ENCODE measurements at places on chromosomes 5 and 9. TPM values are rescaled to one million over a fixed set of nuclear protein-coding genes. Genes with fewer than 3 reads are reported as not detected.

DNA sequence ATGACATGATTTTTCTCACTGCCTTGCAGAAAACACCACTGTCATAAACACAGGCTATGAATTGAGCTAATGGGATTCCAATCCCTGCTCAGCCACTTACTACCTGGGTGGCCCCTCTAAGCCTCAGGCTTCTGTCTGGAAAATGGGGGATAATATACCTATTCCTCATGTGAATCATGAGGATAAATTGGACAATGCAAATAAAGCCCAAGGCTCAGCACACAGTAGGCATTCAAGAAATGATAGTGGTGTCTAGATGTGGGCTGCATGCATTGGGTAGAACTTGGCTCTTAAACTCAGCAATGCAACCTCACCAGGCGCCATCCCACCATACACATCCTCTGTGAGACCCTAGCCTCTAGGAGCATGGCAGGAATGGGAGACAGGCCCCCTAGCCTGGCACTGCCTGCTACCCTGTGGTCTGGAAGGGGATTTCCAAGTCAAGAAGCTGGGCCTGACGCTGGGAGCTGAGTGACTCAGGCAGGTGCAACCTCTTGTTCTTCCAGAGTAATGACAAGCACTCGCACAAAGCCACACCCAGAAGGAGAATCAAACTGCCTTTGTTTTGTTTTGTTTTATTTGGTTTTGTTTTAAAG lies 2.3 kb upstream of the TNIP1 start:
- DNase-seq, result peak; percentile 97

GRCh38 chr9:92963831-92964606 lies 16.7 kb downstream of the FGD3 start:
- no peak for DNase-seq

GRCh38 chr5:172593721-172594235 lies 47.3 kb upstream of the NEURL1B start:
- DNase-seq, result no peak

DNA sequence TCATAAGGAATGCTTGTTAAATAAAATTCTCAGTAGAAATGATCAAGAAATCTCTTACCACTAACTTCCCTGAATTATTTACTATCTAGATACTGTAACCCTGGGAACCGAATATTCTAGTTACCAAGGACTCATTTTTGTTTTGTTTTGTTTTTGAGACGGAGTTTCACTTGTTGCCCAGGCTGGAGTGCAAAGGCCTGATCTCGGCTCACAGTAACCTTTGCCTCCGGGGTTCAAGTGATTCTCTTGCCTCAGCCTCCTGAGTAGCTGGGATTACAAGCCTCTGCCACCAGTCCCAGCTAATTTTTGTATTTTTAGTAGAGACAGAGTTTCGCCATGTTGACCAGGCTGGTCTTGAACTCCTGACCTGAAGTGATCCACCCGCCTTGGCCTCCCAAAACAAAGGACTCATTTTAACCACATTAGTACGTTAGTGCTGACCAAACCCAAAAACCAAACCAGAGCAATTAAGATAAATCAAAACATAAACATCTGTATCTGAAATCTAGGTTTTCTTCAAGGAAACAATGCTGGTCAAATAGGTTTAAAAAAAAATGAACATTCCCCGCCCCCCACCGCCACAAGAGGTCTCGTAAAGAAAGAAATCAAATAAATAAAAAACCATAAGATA lies 3.7 kb downstream of the TXN start:
- DNase-seq, result peak; percentile 54

GRCh38 chr5:79256563-79256962 lies 20.6 kb downstream of the JMY start:
- DNase-seq, result no peak

DNA sequence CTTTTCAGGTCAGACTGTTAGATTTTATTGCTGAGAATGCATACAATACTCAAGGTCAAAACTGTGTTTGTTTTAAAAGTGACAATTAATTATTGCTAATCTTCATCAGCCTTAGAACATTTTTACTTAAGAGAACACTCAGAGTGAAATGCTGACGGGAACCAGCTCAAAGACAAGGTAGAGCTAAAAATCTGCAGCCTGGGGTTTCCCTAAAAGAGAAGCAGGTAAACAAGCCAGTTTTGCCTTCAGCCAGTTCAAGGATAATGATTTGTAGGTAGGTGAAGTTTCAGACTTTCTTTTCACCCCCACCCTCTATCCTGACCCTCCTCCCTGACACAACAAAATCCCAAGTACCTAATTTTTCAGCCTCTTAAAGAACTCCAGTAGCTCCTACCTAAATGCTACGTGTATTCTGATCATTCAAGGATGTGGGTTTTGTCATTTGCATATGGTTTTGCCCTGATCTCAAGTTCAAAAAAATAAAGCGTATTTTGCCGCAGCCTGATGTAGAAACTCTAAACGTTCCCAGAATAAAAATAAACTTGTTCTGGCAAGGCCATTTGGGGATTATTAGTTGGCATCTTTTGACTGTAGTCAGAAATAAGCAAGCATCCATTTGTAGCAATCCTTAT lies 407.2 kb downstream of the EFNA5 start:
- no peak for DNase-seq

DNA sequence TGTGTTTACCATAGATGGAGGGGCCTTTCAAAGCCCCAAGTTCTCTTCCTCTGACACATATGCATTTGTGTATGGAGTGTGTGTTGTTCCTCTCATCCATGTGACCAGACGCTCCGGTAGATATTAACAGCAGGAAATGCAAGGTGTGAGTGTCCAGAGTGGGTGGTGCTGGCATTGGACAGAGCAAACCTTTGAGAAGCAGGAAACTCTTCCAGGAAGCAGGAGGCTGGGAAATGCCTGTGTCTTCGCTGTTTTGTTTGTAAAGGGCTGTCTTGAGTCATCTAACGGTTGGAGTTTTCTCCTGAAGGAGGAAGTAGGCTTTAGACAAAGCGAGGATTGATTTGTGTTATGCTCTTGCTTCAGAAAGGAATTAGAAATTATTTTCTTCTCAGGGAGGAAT lies 370.9 kb downstream of the PLK2 start:
- DNase-seq, result no peak

GRCh38 chr5:1686016-1686802 lies 113.4 kb downstream of the MRPL36 start:
- DNase-seq, result no peak

DNA sequence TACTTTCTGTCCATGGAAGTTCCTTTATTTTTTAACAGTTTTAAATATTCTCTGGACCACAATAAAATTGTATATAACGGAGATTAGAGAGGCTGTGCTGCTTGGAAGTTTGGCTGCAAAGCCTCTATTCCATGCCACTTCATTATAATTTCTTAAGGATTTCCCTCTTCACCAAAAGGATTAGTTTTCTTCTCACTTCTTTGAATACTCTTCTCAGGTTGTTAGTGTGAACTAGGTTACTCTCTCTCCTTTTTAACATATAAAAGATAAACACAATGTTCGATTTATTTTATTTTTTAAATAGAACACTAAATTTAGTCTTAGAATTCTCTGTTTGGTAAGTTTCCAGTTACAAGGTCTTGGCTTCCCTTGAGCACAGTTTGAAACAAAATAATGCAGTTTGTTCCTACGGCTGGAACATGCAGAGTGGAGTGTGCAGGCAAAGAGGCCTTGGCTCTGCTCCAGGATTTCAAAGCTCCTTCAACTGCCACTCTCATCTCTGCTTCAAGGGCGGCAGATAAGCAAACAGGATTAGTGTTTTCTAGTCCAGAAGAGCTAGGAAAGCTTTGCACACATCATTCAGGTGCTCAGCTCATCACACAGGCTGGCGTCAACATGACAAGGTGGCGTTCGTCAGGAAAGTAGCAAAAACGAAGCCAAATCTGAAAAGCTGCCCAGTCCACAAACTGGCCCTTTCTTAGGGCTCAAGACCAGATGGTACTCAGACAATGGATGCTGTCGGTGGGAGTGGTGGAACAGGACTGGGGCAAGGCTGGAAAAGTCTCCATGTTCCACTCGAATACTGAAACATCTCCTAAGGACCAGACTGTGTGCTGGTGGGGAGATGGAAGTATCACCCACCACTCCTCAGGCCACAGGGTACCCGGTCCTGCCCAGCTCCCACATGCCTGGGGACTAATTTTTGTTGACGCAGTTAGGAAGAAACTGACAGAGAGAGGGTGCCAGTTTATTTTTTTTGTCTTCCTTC lies 286.6 kb downstream of the CRB2 start:
- DNase-seq, result peak; percentile 16

DNA sequence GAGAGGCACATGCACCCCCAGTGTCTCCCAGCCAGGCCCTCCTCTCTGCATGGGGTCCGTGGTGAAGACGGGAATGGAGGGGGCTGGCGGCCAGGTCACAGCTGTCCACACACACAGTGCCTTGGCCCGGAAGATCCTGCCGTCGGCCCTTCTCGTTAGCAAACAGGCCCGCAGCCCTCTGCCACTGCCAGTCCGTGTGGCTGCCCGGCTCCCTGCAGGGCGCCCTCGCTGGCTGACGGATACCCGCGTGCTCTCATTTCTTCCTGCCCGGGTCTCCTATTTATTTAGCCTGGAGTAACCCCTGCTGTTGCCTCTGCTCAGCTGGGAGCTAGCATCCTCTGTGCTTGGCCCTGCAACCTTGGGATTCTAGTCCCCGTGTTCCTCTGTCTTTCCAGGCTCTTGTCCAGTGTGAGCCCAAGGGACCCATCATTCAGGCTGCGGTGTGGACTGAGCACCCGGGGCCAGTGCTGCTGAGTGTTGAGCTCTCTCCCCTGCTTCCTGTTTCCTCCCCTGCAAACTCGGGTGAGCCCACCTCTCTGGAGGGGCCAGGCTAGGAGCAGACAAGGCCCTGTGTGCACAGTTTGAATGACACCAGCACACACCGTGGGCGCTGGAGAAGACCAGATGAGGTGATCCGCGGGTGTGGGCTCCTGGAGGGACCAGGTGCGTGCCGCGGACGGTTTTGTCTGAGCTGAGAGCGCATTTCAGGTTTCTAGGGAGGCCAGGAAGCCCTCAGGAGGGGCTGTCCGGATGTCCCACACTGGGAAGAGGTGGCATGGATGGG lies 14.6 kb upstream of the RNU6ATAC start:
- no peak for DNase-seq

DNA sequence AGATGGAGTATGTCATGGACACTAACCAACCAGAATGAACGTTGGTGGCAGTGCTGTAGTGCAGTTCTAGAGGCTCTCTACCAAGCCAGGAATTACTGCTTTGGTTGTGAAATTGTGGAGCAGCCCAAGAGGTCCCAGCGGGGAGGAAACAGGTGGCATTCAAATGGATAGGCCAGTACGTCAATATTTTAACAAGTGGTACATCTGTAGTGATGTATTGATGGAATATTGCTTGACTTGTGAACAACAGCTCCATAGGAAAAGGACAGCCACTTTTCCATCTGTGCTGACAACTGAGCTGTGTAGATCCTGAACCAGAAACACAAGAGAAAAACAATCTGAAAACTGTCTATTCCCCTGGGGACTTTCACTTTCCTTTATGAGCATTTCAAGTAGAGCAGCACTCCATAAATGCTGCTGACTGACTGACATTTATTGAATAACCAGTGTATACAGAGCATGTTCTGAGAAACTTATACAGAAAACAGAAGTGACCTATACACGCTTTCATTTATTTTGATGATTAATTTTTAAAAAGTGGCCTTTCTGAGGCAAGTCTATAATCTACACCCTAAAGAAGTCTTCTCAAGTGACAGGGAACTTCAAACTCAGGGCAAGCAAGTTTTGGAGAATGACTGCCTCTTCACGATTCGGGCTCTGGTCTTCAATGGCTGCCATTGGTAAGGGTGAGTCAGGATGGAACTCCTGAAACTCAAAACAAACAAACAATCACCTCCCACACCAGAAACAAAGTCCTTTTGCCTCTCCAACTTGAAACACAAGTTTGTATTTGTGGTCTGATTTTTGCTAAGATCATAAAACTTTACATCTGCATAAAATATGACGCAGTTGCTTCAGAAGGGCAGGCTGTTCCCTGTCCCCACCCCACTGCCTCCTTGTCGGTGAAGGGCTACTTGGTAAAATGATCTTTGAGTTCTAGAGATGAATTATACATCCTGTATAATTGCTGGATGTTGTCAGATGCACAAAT lies 362.4 kb downstream of the NDUFS4 start:
- no peak for DNase-seq

- no peak for DNase-seq
Observed at GRCh38 chr5:94217216-94217615, 401.2 kb downstream of the KIAA0825 start.

DNA sequence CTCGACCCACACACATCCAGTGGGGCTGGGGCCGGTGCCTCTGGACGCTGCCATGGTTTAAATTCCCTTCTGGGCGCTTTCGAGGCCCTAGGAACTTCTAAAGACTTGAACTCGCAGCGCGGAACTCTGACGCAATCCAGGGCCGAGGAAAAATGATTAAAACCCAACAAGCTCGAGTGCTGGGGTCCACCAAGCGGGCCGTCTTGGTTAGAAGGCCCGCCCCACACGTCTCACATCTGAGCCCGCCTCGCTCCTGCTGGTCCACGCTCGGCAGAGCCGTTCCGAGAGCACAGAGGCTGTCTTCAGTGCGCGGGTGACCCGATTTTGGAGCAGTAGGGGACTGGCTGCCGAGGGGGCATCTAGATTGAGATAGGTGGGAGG lies 1.5 kb downstream of the CRHBP start:
- DNase-seq, result no peak

GRCh38 chr5:15495026-15495425 lies 5.0 kb upstream of the FBXL7 start:
- no peak for DNase-seq

DNA sequence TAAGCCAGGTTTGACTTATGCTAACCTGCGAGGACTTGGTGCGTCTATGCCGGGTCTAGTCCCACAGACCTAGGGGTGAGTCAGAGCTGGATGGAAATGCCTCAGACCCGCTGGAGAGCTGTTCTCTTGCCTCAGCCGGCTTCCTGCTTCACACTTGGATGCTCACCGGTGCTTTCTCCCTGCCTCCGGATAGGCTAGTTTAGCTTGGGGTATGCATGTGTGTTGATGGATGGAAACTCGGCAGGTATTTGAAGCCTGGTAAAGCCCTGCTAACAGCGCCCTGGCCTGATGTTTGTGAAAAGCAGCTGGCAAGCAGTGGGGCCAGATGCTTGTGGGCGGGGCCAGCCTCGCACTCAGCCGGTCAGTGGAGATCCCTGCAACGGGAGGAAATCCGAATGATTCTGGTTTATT lies 29.3 kb downstream of the PRRC2B start:
- peak; percentile 99 for DNase-seq

GRCh38 chr5:109168151-109168550 lies 241.6 kb downstream of the PJA2 start:
- DNase-seq, result no peak

Gene ARL14EPL
- total RNA-seq, result not detected

Gene NRG2
- 0.52 TPM for total RNA-seq

Gene PRR7
- 9.4 TPM for total RNA-seq

Gene SCGB3A2
- total RNA-seq, result not detected

Gene STPG3
- not detected for total RNA-seq
